Activated CD8-positive, alpha-beta T cell treated with anti-CD3 and anti-CD28 coated beads, Interleukin-2, amount 10 ng/mL, durations not matched to agents 7 days and 5 days (primary cell): ENCODE measurements at places on chromosomes 3 and 15. TPM values are rescaled to one million over a fixed set of nuclear protein-coding genes. Genes with fewer than 3 reads are reported as not detected.

GRCh38 chr3:118886708-118887107, 147.9 kb downstream of the IGSF11 start:
- DNase-seq, result no peak
- H3K4me1 ChIP-seq, result peaks cover 13% of the 10 kb centered on the region
- H3K4me3 ChIP-seq, result no peak overlapping the region
- no peak overlapping the region for H3K27ac ChIP-seq

DNA sequence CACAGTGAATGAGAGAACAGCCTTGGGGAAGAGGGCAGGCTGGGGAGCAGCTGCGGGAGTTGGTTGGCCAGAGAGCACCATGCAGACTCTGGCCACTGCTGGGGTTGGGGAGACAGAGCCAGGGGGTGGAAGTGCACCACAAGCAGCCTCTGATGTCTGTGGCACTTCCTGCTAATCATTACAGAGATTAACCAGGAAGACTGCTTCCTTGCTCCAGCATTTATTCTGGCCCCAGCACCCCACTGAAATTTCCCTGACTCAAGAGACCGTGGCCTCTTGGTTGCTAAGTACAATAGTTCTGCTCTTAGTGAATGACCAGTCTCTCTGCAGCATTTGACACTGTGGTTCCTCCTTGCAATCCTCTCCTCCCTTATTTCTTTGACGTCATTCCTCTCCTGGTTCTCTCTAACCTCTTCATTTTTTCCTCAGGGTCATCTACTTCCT, 266.2 kb upstream of the ROPN1 start:
- H3K27me3 ChIP-seq, result peaks cover 3% of the 10 kb centered on the region
- no peaks in the 10 kb centered on the region for H3K4me1 ChIP-seq
- H3K4me3 ChIP-seq, result no peak overlapping the region
- H3K36me3 ChIP-seq, result no peaks in the 10 kb centered on the region
- H3K27ac ChIP-seq, result no peak overlapping the region

DNA sequence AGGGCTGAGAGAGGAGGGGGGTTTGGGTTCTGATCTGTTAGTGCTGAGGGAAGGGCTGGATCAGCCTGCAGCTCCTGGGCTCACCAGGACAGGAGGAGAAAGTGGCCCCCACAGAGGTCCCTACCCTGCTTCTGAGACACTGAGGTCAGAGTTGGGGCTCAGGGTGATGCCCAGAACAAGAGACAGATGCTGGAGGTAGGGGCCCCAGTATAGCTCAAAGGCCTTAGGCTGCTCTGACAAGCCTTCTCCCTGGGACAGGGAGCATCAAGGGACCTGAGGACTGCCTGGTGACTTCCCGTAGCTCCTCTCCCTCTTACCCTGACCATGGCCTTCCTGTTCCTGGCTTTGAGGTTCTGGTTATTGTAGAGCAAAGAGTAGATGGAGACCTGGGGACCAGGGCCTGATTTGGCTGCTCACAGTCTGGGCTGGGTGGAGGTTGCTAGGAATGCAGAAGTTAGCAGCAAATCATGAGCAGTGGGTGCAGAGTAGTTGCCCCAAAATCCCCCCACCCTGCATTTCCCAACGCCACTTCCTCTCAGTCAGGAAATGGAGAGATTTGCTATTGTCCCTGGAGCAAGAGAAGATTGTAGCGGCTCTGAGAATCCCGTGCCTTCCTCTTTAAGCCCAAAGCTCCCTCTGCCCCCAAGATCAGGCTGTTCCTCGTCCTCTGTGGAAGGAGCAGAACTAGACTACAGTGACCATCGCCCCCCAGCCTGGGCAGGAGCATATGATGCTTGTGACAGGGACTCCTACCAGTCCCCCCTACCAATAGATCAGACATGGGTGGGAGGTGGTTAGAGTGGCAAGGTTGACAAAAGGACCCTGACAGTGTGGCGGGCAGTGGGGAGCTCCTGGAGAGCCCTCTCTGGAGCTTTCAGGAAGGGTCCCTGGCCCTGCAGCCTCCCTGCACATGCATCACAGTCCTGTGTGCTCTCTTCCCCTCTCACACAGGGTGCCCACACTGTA, 47.4 kb upstream of the SEC22A start:
- H3K27me3 ChIP-seq, result no peaks in the 10 kb centered on the region
- no peak overlapping the region for H3K4me3 ChIP-seq
- DNase-seq, result no peak
- H3K36me3 ChIP-seq, result peaks cover 31% of the 10 kb centered on the region
- no peaks in the 10 kb centered on the region for H3K4me1 ChIP-seq
- no peak overlapping the region for H3K27ac ChIP-seq

- H3K4me1 ChIP-seq, result peaks cover 21% of the 10 kb centered on the region
- no peak for DNase-seq
- peaks cover 10% of the 10 kb centered on the region for H3K36me3 ChIP-seq
- no peaks in the 10 kb centered on the region for H3K27me3 ChIP-seq
These were observed 1.4 kb upstream of the SLC41A3 start for GRCh38 chr3:126085276-126085675.

GRCh38 chr3:73385568-73385967, 239.2 kb downstream of the PDZRN3 start:
- H3K4me3 ChIP-seq, result no peak overlapping the region
- no peaks in the 10 kb centered on the region for H3K36me3 ChIP-seq
- H3K27ac ChIP-seq, result no peak overlapping the region
- DNase-seq, result no peak
- no peaks in the 10 kb centered on the region for H3K27me3 ChIP-seq
- H3K4me1 ChIP-seq, result no peaks in the 10 kb centered on the region

DNA sequence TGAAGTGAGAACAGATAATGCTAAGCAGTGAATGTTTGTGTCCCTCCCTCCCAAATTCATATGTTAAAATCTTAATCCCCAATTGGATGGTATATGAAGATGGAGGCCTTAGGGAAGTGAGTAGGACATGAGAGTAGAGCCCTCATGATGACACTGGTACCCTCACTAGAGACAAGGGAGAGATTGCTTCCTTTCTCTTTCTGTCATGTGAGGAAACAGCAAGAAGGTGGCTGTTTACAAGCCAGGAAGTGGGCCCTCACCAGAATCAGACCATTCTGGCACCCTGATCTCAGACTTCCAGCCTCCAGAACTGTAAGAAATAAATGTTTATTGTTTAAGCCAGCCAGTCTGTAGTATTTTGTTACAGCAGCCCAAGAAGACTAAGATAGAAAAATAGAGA, 209.5 kb downstream of the SATB1 start:
- peak; percentile 29 for DNase-seq
- H3K4me3 ChIP-seq, result no peak overlapping the region
- H3K27me3 ChIP-seq, result no peaks in the 10 kb centered on the region
- H3K36me3 ChIP-seq, result no peaks in the 10 kb centered on the region
- peaks cover 8% of the 10 kb centered on the region for H3K4me1 ChIP-seq

DNA sequence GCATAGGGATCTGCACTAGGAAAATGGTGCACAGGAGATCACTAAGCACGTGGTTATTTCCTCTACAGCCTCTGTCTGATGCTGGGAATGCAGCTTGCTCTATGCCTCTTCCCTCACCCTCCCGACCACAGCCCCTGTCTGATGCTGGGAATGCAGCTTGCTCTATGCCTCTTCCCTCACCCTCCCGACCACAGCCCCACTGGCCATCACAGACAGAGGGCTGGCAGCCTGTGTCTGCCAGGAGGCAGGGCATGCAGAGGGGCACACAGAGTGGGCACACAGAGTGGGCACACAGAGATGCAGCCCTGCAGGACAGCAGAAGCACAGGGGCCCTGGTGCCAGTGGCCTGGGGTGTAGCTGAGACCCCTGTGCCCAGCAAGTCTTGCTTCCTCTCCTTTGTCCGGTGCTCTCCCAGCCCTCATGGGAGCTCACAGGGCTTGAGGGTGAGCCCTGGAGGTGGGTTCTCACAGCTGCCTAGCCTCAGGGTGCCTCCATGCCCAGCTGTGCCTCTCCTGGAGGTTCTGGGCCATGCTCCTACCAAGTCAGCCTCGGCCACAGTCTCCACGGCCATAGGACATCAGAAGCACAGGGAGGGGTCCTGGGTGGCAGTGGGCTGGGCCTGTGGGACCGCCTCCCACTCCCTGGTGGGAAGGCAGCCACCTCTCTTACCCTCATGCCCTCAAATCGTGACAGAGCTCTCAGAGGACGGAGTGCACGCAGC, 65.8 kb downstream of the EXOG start:
- DNase-seq, result no peak
- no peak overlapping the region for H3K27ac ChIP-seq
- no peak overlapping the region for H3K4me3 ChIP-seq
- H3K4me1 ChIP-seq, result no peaks in the 10 kb centered on the region
- no peaks in the 10 kb centered on the region for H3K27me3 ChIP-seq

Gene PLCH1
- total RNA-seq, result 2.0 TPM

Gene NUP210
- total RNA-seq, result 206 TPM
